Bronchus fibroblast of lung (primary cell): ENCODE measurements at places on chromosomes 5 and 9. TPM values are rescaled to one million over a fixed set of nuclear protein-coding genes. Genes with fewer than 3 reads are reported as not detected.

Gene GRXCR2
- not detected in 2 replicates for total RNA-seq

Gene PCDHGA9
- total RNA-seq: 1.7 and 1.9 TPM in 2 replicates

Gene CNTNAP3B
- 3.7 and 5.8 TPM in 2 replicates for total RNA-seq

Gene FOXD1
- 18.3 and 19.5 TPM in 2 replicates for total RNA-seq

Gene FAM221B
- not detected in 2 replicates for total RNA-seq

Gene ZDHHC21
- 1.6 and 1.8 TPM in 2 replicates for total RNA-seq

Gene ACOT12
- 0.84 and 1.2 TPM in 2 replicates for total RNA-seq

Gene GNA14
- under 0.01 and 0.17 TPM in 2 replicates for total RNA-seq

Gene CBY3
- not detected in 2 replicates for total RNA-seq

Gene VAV2
- total RNA-seq: 8.7 and 8.8 TPM in 2 replicates

Gene SPATA9
- total RNA-seq: 0.15 and 0.84 TPM in 2 replicates

Gene NIPAL4
- 0.50 TPM in 1 of 2 replicates, not detected in the other for total RNA-seq
